ENCODE measurements at places on chromosomes 2 and 18.

DNA sequence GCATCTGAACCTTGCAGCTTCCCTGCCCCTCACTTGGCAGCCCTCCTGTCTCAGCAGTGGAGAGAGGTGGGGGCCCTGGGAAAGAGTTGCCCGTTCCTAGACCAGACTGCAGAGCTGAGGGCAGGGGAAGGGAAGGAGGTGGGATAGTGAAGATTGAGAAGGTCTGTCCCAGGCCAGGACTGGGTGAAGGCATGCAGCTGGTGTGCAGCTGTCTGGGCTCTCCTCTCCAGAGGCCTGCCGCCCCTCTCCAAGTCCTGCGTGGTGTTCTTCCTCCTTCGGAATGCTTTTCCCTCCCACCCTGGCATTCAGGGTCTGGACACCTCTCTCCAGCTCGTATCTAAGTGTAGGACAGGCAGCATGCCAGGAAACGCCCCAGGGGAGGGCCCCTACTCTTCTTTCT, 323.5 kb downstream of the CELF4 start:
- no peak overlapping the region for H3K4me3 ChIP-seq
- H3K27me3 ChIP-seq, result no peaks in the 10 kb centered on the region
- H3K27ac ChIP-seq, result no peak overlapping the region
- no peak for DNase-seq
- H3K36me3 ChIP-seq, result no peaks in the 10 kb centered on the region

DNA sequence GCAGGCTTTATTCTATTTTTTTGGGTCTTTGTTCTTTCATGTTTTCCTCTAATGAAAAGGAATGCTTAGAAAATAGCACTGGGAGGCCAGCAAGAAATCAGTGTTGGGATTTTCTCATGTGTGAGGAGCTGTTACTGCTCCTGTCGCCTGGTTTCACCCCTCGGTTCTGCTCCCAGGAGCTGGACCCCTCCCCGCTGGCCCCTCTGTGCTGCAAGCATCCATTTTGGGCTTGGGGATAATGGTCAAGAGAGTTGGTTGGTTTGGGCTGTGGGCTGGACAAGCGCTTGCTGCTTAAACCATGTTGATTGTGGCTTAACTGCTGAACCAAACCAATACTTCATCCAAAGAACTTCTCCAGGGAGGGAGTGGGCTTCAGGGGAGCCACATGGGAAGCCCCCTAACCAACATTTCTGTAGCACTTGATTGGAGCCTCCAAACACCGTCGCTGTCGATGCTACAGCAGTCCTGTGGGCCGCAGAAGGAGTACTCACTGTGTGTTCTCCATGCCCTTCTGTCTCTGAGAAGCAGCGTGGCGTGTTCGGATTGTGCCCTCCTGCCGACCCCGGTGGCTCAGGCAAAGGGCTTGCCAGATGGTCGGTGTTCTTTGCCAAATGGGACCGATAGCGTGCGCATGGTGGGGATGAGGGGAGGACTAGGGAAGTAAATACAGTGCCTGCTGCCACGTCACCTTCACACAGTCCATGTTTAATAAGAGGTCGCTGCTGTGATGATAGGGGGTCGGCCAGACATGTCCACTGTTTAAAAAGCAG, 40.0 kb downstream of the AGAP1 start:
- no peaks in the 10 kb centered on the region for H3K4me1 ChIP-seq
- H3K27ac ChIP-seq, result no peak overlapping the region
- no peak for DNase-seq
- no peaks in the 10 kb centered on the region for H3K36me3 ChIP-seq
- no peak overlapping the region for H3K4me3 ChIP-seq
- H3K27me3 ChIP-seq, result no peaks in the 10 kb centered on the region

DNA sequence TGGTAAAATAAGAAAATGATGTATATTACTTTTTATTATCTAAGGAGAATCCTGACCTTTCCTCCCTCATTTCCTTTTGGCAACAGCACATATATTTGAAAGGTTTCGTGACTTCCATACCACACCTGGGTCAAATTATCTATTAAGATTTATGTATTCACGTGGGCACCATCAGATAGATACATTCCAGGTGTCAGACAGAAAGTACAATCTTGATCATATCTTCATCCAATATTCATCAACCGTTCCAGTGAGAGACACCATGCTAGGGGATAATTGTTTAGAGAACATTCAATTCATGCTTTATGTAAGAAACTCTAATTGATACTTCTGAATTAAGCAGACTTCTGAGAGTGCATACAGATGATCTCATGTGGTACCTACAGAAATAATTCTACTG, 73.7 kb downstream of the SCN9A start:
- DNase-seq, result no peak
- no peaks in the 10 kb centered on the region for H3K4me1 ChIP-seq
- H3K4me3 ChIP-seq, result no peak overlapping the region
- no peaks in the 10 kb centered on the region for H3K36me3 ChIP-seq
- no peak overlapping the region for H3K27ac ChIP-seq

DNA sequence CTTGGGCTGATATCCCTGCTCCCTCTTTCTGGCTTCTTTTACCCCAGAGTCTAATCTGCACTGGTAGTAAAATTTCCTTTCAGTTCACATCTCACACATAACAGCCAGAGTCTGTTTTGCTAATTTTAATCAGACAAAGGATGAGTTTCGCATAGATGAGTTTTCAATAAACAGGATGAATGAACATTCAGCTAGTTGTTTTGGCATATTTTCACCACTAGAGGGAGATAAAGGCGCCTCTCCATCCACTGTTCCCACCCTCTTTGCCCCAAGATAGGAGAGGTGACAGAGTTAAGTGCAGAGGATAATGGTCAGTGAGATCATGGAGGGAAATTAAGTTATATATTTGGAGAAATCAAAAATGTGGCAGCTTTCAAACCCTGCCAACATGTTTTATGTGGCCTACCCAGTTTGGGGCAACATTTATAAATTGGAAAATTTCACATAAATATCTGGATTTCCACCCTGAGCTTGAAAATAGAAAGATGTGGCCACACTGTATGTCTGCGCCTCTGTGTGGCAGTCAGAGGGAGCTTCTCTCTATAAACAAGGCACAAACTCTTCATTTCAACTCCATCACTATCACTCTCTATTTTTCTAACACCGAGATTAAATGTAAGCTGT, 48.5 kb upstream of the DTNA start:
- H3K27ac ChIP-seq, result no peak overlapping the region
- H3K4me1 ChIP-seq, result no peaks in the 10 kb centered on the region
- peak; percentile 40 for DNase-seq
- no peaks in the 10 kb centered on the region for H3K36me3 ChIP-seq

DNA sequence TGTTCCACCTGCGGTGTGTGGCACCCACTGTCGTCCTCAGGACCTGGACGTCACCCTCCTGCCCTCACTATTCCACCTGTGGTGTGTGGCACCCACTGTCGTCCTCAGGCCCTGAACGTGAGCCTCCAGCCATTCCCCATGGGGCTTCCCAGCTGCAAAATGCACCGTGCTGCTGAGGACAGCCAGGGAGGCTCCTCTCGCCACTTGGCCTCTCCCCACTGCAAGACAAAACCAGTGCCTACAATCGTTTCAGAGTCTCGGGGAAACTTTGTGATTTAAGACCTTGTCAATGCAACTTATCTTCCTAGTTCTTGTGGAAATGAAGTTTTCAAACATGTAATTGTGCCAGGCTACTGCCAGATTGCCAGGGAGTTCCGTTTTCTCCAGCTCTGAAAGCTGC, 319.3 kb upstream of the SALL3 start:
- H3K4me1 ChIP-seq, result no peaks in the 10 kb centered on the region
- H3K36me3 ChIP-seq, result no peaks in the 10 kb centered on the region
- no peak overlapping the region for H3K27ac ChIP-seq
- H3K4me3 ChIP-seq, result no peak overlapping the region
- H3K27me3 ChIP-seq, result no peaks in the 10 kb centered on the region

- H3K4me1 ChIP-seq, result peaks cover 21% of the 10 kb centered on the region
- no peak overlapping the region for H3K4me3 ChIP-seq
- no peaks in the 10 kb centered on the region for H3K27me3 ChIP-seq
- H3K36me3 ChIP-seq, result no peaks in the 10 kb centered on the region
- no peak overlapping the region for H3K27ac ChIP-seq
- no peak for DNase-seq
Observed at GRCh38 chr18:48228841-48229240, 180.3 kb downstream of the ZBTB7C start.

GRCh38 chr2:43224571-43225092, 1.8 kb downstream of the ZFP36L2 start:
- peaks cover 10% of the 10 kb centered on the region for H3K36me3 ChIP-seq
- H3K27me3 ChIP-seq, result no peaks in the 10 kb centered on the region
- peak; percentile 37 for DNase-seq

DNA sequence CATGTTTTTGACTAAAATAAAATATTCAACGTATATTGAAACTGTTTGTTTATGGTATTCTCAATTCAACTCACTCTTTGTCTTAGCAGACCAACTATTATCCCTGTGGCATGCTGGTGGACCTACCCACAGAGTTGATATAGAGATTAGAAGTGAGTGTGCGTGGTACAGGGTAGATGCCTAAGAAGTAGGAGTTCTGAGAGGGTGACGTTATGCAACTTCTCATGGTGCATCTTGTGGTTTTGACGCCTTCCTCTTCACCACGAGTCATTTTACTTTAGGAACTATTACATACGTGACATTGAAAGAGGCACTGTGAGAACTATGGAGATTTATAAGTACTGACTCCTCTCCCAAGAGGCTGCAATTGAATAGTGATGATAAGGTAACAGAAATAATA, 26.6 kb upstream of the NAPG start:
- H3K27me3 ChIP-seq, result no peaks in the 10 kb centered on the region
- DNase-seq, result no peak
- H3K36me3 ChIP-seq, result no peaks in the 10 kb centered on the region
- no peak overlapping the region for H3K4me3 ChIP-seq
- H3K27ac ChIP-seq, result no peak overlapping the region
- no peaks in the 10 kb centered on the region for H3K4me1 ChIP-seq

GRCh38 chr2:105783972-105784371, 39.3 kb downstream of the NCK2 start:
- no peaks in the 10 kb centered on the region for H3K36me3 ChIP-seq
- H3K4me3 ChIP-seq, result no peak overlapping the region
- peaks cover 15% of the 10 kb centered on the region for H3K4me1 ChIP-seq
- H3K27me3 ChIP-seq, result no peaks in the 10 kb centered on the region
- no peak for DNase-seq
- H3K27ac ChIP-seq, result no peak overlapping the region

GRCh38 chr18:66638856-66639629, 35.2 kb upstream of the CDH19 start:
- DNase-seq, result no peak
- H3K27me3 ChIP-seq, result no peaks in the 10 kb centered on the region
- no peaks in the 10 kb centered on the region for H3K36me3 ChIP-seq
- H3K27ac ChIP-seq, result no peak overlapping the region
- H3K4me1 ChIP-seq, result no peaks in the 10 kb centered on the region

DNA sequence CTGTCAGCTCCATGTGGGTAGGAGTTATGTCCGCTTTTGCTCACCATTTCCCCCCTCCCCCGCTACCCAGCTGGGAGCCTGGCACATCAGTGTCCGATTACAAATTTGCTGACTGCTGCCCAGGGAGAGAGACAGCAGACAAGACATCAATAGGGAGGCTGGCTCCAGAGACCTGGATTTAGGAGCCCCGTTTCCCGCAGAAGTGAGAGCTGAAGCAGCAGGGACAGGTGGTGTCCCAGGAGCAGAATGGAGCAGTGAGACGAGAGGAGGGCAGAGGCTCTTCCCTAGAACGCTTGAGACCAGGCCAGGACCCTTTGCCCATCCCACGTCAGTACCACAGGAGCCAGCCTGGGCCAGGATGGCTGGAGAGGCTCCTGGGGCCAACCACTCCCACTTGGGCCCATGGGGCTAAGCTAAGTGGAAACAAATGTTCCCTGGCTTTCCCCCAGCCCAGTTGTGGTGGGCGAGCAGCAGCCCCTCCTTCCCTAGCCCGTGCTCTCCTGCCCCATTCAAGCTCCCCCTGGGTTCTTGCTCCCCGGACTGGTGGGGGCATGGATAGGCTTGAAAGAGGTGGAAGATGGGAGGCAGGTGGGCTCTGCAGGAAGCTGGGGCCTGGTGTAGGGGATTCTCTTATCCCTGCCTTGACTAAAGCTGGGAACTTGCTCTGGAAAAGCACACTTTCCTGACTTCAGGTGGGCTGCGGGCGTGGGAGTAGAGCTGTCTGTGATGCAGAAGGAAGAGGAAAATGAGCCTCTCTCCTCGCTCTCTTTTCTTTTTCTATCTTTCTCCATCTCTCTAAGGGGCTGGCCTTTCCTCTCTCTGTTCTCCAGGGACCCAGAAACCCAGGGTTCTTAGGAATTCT, 4.1 kb upstream of the WNT6 start:
- no peak for DNase-seq
- H3K36me3 ChIP-seq, result no peaks in the 10 kb centered on the region
- H3K27me3 ChIP-seq, result peaks cover 70% of the 10 kb centered on the region

GRCh38 chr2:231709636-231709980, 1.3 kb downstream of the PTMA start:
- H3K36me3 ChIP-seq, result peaks cover 2% of the 10 kb centered on the region
- peak overlapping the region; percentile 99 for H3K4me3 ChIP-seq
- H3K27me3 ChIP-seq, result no peaks in the 10 kb centered on the region

GRCh38 chr2:133167990-133168389, 400.3 kb downstream of the NCKAP5 start:
- H3K4me1 ChIP-seq, result no peaks in the 10 kb centered on the region
- H3K4me3 ChIP-seq, result no peak overlapping the region
- DNase-seq, result no peak
- no peaks in the 10 kb centered on the region for H3K27me3 ChIP-seq
- no peaks in the 10 kb centered on the region for H3K36me3 ChIP-seq
- H3K27ac ChIP-seq, result no peak overlapping the region

GRCh38 chr18:2538236-2538635, 33.1 kb downstream of the METTL4 start:
- no peak overlapping the region for H3K4me3 ChIP-seq
- no peaks in the 10 kb centered on the region for H3K27me3 ChIP-seq
- H3K36me3 ChIP-seq, result no peaks in the 10 kb centered on the region
- H3K27ac ChIP-seq, result no peak overlapping the region

DNA sequence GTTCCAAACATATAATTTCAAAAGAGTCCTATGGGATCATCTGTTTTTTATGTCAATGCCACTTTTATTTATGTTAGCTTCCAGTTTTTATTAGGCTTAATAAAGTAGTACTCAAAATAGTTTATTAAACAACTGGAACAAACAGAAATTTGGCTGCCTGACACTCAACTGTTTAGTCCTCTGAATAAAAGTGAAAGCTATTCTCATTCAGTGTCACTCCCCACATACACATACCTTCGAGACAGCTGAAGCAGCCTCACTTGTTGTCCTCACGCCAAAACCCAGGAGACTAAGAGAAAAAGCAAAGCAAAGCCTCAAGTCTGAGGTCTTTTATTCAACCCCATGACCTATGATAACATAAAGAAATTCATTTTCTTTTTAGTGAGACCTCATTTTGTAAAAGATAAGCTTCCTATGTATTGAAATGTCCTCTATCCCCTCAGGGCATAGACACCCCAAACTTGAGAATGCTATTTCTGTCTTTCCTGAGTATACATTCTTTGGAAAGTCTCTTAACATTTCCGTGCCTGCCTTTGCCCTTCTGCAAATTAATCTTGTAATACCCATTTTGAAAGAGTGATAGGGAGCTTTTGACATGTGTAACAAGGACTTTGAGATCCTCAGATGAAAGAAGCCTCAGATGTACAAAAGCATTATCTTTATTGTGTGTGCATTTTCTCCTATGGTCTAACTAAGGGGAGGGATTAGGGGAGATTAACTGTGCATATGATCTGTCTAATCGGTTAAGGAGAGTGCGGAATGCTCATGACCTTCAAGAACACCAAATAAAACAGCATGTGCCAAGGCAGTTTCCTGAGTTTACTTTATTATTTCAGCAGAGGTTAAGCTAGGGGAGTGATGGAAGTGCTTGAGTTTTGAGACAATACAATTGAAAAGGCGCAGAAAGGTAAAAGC, 1523.7 kb upstream of the PIK3C3 start:
- no peak for DNase-seq
- no peaks in the 10 kb centered on the region for H3K36me3 ChIP-seq
- H3K4me3 ChIP-seq, result no peak overlapping the region
- H3K27ac ChIP-seq, result no peak overlapping the region
- H3K27me3 ChIP-seq, result no peaks in the 10 kb centered on the region

GRCh38 chr2:96470109-96470508, 35.0 kb downstream of the NEURL3 start:
- no peak for DNase-seq
- no peaks in the 10 kb centered on the region for H3K36me3 ChIP-seq
- no peak overlapping the region for H3K27ac ChIP-seq
- no peak overlapping the region for H3K4me3 ChIP-seq
